ENCODE measurements at places on chromosomes 12 and 14.

- DNase-seq, result no peak
These were observed 374.4 kb downstream of the DPF3 start for GRCh38 chr14:72519543-72519942.

DNA sequence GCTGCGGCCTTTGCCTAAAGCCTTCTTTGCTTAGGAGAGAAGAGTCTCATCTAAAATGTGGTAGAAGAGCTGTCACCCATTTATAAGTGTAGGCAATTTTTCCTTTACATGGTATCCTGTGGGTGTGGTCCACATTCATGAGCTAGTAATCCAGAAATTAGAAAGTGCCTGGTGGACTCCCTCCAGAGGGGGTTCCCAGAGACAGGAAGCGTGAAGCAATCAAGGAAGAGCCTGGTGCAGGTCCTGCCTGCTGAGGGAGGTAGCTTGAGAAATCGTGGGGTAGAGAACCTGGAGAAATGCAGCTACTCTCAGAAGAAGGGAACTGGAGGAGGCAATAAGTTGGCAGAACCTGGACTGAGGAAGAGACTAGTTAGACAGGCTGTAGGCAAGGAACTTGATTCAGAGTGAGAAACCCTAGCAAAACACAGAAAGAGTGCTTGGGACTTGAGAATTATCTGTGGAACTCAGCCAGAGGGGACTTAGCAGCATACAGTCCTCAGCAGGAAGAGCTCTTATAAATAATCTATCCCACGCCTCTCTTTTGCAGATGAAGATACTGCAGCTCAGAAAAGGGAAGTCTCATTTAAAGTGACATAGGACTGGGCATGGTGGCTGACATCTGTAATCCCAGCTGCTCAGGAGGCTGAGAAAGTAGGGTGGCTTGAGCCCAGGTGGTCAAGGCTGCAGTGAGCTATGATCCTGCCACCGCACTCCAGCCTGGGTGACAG lies 182.4 kb upstream of the CCND2 start:
- no peak for DNase-seq

DNA sequence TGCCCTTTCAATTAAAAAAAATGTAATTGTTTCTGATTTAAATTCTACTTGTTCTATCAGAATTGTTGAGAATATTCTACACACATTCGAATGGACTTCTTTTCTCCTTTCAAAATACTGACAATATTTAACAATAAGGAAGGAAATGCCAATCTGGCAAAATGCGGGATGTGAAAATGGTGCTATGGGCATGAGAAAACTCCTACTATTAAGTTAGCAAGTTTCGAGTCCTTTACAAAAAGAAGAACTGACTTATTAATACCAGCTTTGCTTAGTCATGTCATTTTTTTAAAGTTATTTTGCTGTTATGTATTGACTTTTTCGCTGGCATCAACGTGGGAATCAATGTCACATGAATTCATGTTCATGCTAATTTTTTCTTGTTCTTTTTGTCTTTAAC lies 31.7 kb upstream of the ARL1 start:
- DNase-seq, result no peak

DNA sequence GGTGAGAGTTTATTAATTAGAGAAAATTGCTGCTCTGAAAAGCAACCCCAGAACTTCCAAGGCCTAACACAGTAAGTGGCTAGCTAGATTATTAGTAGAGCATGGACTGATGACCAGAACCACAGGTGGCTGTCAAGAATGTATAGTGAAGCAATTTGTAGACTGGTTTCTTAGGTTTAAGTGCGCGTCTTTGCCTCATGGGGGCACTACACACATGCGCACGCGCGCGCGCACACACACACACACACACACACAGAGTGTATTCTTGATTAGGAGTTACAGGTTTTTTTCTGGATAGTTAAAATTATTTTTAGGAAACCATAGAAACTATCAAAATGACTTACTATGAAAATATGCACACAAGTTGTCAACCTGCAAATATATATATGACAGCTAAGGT lies 66.5 kb downstream of the BHLHE41 start:
- DNase-seq, result no peak

- no peak for DNase-seq
These were observed 12.6 kb downstream of the C12orf43 start for GRCh38 chr12:121003650-121004049.

DNA sequence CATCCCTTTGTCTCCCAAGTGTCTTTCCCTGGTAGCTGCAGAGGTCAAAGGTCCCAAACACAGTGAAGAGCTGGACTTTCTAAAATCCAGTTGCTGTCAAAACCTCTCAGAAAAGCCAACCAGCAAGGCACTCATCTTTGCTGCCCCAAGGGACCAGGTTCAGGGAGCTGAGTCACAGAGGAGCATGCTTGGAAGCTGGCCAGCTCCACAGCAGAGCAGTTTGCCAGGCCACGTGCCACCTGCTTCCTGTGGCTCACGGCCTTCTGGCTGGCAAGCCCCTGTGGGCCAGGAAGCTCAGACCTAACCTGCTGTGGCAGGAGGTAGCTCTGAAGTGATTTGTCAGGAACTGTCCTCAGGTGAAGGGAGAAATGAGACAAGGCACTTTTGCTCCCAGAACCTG lies 3.6 kb downstream of the ISCU start:
- DNase-seq, result peak; percentile 66

DNA sequence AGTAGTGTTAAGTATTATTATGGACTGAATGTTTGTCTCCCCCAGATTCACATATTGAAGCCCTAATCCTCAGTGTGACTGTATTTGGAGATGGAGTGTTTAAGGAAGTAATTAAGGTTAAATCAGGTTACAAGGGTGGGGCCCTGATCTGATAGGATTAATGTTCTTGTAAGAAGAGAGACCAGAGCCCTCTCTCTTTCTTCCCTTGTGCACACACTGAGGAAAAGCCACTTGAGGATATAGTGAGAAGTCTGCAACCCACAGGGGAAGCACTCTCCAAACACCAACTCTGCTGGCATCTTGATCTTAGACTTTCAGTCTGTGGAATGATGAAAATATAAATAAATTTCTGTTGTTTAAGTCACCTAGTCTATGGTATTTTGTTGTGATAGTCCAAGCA lies 2.2 kb upstream of the KLRG1 start:
- no peak for DNase-seq

DNA sequence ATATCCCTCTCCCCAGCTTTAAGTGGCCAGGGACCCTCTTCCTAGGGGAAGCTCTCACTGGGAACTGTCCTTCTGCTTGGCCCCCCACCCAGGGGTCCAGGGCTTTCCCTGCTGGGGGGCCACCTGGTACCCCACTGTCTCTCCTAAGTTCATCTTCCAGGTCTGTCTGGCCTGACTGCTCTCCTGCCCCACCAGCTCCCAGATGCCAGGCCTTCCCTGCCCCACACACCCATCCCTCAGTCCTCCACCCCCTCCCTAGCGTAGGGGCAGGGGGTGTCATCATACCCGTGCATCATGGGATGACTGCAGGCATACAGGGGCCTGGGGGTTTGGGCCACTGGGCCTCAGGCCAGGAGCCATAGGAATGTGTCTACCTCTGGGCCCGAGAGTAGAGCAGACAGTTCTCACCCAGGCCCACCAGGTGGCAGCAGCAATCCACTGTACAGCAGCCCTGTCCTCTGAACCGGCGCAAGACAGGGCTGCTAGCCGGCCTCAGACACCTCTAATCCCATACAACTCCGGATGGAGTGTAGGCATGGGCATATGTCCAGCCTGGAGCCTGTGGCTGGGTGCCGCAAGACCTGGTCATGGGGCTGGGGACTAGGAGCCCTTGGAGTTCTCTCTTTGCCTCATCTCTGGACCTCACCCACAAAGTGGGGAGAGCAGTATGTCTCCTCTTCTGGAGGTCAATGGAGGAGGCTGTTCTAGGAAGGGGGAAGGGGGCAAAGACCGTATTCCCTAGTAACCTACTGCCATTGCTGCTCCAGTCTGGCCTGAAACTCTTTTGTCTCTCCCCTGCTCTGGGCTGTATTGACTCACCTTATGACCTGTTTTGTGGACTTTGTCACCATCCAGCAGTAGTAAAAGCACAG lies 10.0 kb upstream of the SMARCD1 start:
- DNase-seq, result peak; percentile 86

- no peak for DNase-seq
These were observed 15.6 kb upstream of the MCRS1 start for GRCh38 chr12:49583366-49584094.

- DNase-seq, result no peak
These were observed 329.0 kb upstream of the SFSWAP start for GRCh38 chr12:131381716-131382430.

- DNase-seq, result no peak
These were observed 207.3 kb downstream of the SSPN start for GRCh38 chr12:26402648-26403047.

- peak; percentile 24 for DNase-seq
These were observed 113.9 kb upstream of the DYRK2 start for GRCh38 chr12:67534681-67535080.

DNA sequence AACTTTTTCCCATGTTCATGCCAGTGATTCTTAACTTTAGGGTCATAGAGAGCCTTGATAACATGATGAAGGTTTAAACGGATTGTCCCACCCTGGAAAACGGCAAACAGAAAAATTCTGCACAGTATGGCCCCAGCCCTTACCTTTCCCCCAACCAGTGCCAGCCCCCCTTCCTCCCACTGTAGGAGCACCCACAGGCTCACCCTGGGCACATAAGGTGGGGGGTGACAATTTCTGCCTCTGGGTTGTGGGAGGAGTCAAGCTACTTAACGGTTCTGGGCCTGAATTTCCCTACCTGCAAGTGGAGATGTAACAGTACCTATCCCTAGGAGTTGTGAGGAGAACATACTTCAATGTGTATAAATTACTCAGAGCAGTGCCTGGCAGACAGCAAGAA lies 18.0 kb downstream of the XRCC3 start:
- no peak for DNase-seq
